ENCODE measurements at places on chromosomes 7 and 10. TPM values are rescaled to one million over a fixed set of nuclear protein-coding genes. Genes with fewer than 3 reads are reported as not detected.

- DNase-seq, result no peak
These were observed 25.8 kb downstream of the MCM10 start for GRCh38 chr10:13187135-13187534.

- no peak for DNase-seq
These were observed 71.5 kb downstream of the LRRC4 start for GRCh38 chr7:127959770-127960169.

DPCD gene
- total RNA-seq, result 3.4 TPM

DNA sequence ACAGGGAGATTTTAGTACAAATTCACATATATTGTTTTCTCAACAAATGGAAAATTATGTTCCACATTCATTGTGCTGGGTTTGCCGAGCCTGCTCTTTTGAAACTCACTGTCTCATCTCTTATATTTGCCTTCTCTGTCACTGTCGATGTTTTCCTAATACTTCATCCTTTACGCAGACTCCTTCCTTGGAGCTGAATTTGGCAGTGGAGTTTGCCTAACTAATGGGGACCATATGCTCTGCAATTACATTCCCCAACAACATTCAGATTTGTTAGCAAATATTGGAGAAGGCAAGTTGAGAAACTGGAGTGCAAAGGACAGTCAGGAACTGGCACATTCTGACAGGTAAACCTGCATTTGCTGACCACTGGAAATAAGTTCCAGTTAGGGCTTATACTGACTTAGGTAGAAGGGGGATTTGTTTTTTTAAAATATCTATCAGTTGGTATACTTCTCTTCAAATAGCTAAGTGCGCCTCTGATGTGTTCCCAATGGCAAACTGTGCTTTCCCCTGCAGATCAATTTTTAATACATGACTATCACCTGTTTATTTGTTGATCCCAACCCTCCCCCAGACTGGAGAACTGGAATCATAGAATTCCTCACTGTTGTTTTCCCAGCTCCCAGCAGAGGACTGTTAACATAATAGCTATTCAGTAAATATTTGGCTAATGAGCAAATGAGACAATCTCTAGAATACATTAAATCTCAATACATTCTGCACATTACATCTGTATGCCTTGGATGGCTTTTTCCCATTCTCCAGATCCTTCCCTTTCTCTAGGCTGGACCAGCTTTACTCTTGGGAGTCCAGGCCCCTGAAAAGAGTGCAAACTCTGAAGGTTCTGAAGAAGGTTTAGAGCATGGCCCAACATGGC, 769.3 kb downstream of the KCNMA1 start:
- no peak for DNase-seq

- no peak for DNase-seq
These were observed 22.3 kb downstream of the MUC12 start for GRCh38 chr7:100991631-100992030.

DNA sequence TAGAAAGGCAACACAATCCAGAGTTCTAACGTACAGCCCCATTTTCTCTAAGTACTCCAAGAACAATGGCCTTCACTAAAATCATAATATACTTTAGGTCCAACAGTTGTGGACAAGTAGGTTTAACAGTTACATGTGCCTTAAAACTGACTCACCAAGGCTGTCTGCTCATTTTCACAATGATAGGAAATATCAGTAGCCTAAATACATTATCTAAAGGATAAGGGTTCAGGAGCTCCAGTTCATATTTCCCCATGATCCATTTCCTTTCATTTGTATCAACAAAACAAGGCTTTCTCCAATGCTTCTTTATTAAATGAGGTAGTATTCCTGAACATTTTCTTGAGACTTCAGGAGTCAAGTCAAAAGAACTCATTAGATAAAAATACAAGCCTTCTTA, 164.0 kb downstream of the SLC25A13 start:
- no peak for DNase-seq

DNA sequence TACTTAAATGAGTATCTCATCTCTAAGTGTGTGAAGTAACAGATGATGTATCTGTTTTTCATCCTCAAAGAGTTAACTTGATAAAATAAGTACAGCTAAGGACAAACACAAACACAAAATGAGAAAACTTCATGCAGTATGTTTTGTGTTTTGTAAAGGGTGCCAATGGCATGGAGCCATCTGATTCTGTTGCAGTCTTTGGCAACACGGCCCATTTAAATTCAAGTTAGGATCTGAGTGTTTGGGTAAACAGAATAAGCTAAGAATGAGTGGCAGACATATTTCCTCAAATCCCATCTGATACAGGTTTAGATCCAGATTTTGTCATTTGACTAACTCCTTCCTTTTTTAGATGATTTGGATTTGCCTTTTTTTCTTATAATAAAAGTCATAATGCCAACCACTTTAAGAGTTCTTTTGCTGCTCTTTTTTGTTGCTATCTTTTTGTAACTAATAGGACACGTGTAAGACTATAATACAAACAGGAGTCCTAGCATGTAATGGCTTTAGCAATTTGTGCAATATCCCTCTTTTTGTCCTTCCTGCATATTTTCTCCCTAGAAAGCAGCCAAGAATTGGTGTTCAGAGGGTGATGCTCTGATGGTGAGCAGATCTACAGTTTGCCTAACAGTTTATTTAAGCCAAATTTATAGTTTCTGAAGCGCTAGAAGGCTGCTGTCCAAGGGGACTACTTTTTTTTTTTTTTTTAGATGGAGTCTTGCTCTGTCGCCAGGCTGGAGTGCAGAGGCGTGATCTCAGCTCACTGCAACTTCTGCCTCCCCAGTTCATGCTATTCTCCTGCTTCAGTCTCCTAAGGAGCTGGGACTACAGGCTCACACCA, 18.9 kb upstream of the ACTA2 start:
- no peak for DNase-seq

- no peak for DNase-seq
These were observed 122.3 kb downstream of the JMJD1C start for GRCh38 chr10:63343476-63343875.

- no peak for DNase-seq
These were observed 286.8 kb upstream of the KLF14 start for GRCh38 chr7:131020759-131021261.

- DNase-seq, result no peak
These were observed 14.3 kb downstream of the JAZF1 start for GRCh38 chr7:28165961-28166955.

GRCh38 chr10:19638182-19638895, 177.9 kb upstream of the PLXDC2 start:
- peak; percentile 51 for DNase-seq

GTF2IRD1 gene
- 7.4 TPM for total RNA-seq

GRCh38 chr10:69414036-69415018, 2.4 kb downstream of the TACR2 start:
- DNase-seq, result no peak

IFIT1B gene
- total RNA-seq, result not detected

- no peak for DNase-seq
These were observed 3.5 kb downstream of the UNCX start for GRCh38 chr7:1236132-1236661.

- no peak for DNase-seq
These were observed 36.6 kb downstream of the BRAF start for GRCh38 chr7:140888087-140888486.

DNA sequence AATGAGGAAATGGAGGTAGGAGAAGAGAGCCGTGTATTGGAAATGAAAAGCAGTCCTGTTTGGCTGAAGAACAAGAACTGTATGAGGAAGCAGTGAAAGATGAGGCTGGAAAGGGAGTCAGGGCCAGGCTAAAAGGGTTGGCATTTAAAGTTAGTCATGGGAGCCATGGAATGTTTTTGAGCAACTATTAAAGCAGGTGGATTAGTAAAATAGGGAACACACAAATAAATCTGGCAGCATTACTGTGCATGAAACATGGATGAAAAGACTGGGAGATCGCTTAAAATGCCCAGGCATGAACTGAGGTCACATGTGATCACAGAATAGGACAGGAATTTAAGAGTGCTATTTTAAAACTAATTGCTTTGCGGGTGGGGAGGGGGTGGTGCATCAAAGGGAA, 1.4 kb upstream of the IFRD1 start:
- no peak for DNase-seq

DNA sequence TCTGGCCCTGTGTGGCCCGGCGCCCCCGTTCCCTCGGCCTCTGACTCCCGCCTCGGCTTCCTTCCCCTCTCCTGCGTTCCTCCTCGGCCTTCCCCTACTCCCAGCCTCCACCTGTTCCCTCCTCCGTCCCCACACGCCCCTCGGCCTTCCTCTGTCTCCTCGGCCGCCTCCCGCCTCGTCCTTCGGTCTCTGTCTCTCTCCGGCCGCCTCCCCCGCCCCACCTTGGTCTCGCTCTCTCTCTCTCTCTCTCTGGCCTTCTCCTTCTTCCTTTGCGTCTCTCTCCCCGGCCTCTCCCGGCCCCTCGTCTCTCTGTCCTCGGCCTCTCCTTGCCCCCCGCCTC, 588 bp downstream of the GET4 start:
- DNase-seq, result no peak

Data from right lobe of liver (tissue), 6 donors.